ENCODE measurements at places on chromosomes 6 and 20.
A peak's percentile ranks its signal among the peaks of the same experiment; 100 is the strongest.

DNA sequence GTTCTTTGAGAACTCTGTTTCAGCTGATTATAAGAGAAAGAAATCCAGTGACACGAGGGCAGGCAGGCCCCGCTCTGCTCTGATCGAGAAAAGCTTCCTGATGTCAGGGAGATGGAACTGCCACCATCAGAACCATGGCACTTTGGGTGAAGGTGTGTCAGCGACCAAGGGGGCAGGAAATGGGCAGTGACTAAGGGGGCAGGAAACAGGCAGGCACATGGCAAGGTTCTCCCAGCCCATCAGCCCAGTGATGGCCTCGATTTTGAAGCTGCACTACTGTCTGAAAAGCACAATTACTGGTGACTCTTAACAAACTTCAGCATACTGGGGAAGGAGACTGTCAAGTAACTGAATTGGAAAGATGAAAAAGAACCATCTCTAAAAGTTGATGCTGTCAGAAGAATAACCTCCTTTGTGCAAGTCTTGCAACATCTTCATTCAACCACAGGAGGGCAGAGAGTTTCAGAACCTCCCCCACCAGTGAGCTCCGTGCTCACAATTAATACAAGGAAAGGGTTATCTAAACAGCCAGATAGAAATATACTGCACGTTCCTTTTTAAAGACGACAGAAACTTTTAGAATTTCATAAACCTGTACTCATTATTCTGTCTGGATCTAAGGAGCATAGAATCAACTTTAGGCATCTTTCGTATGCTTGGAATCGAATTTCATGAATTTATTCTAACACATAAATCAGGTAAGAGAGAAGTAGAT lies 39.1 kb downstream of the TMX4 start:
- DNase-seq = no peak

DNA sequence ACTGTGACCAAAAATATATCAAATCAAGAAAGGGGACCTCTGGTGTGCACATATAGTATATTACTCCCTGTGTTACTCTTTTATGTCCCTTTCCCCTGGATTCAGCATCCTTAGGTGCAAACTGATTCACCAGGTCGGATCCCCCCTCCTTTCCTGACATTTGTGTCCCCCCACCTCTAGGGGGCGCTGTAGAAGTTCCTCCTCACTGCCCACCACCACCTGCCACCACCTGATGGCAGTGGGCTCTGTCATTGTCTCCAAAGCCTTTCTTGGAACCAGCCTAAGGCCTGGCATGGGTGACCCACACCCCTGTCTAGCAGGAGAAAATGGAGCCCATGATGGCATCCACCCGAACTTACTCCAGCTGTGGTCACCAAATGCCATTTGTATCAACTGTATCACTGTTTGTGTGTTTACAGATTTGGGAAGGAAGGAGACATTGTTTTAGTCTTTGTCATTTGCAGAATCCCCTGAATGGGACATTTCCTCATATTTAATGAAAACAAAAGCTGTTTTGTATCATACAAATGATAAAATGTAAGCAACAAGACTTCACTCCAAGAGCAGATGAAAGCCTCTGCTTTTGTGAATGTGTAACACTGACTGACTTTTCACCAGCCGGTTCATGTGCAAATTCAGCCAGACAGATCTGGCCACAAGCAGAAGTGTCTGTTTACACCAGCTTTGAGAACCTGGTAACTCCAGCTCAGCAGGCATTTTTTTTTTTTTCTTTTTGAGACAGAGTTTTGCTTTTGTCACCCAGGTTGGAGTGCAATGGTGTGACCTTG lies 66.2 kb downstream of the ARMC2 start:
- DNase-seq = no peak

DNA sequence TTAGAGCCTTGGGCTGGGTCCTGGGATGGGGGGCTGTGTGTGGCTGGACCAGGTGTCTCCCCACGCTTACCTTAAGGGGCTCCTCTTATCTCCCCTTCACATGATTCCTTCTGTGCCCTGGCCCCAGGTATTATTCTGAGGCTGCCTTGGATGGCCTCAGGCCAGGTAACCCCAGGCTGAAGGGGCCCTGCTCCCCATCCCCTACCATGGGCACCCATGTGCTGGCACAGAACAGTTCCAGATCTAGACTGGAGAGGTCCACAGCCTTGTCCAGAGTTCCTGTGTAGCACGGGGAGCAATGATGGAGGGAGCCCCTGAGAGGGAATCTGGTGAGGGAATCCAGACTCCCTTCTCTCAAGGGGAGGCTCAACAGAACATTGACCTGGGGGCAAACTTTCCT lies 32.1 kb downstream of the MOCS1 start:
- DNase-seq = no peak

GRCh38 chr20:9276966-9277468 lies 208.1 kb downstream of the PLCB4 start:
- no peak for DNase-seq

- no peak for DNase-seq
Observed at GRCh38 chr20:6959900-6960312, 192.4 kb downstream of the BMP2 start.

- DNase-seq = no peak
Observed at GRCh38 chr6:15283986-15284361, 38.1 kb downstream of the JARID2 start.

- no peak for DNase-seq
Observed at GRCh38 chr6:41579088-41579610, 33.0 kb downstream of the FOXP4 start.

DNA sequence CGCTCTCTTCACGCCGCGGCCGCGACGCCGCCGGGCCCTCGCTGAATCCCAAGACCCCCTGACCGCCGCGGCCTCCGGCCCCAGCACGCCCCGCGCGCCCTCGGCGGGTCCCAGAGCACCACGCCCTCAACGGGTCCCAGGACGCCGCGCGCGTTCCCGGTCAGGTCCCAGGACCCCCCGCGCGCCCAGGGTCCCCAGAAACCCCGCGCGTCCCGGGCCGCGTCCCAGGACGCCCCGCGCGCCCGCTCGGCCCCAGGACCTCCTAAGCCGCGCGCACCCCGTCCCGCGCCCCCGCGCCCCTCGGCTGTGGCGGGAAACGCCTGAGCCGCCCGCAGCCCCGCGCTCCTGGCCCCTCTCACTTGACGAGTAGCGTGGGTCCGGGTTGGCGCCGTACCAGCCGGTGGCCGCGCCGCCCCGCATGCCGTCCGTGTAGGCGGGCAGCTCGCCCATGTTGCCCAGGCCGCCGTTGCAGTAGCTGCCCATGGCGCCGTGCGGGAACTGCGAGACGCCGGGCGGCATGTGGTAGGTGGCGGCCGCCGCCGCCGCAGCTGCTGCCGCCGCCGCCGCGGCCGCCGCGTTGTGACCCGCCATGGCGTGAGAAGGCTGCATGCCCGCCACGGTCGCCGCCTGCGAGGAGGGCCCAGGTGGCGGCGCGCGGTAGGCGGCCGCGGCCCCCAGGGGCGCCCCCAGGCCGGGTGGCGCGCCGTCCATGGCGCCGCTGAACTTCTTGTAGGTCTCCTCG lies 556 bp downstream of the NKX2-4 start:
- DNase-seq = no peak

DNA sequence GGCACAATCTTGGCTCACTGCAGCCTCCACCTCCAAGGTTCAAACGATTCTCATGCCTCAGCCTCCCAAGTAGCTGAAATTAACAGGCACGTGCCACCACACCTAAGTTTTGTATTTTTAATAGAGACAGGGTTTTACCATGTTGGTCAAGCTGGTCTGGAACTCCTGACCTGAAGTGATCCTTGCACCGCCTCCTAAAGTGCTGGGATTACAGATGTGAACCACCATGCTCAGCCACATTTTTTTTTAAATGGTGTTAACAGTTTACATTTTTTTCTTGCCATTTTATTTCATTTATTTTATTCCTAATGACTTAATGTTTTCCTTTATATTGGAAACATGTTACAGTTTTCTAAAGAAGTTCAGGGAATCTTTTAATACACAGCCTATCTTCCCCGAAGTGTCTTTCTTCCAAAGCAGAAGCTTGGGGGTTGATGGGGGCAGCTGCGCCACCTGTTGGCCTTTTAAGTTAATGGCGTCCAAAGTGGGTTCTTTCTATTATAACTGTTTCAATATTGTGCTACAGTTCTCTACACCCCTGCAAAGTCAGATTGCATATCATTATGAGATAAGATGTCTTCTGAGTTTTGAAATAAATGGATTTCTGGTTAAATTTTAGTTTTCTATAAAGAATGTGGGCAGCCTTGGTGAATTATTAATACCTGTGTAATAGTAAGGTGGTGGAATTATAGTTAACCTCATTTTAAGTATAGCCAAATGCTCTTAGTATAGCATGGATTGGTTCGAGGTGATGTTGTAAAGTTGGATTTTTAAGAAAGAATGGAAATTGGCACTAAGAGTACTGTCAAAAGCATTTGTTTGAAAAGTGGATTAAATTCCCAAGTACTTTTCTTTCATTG lies 42.0 kb upstream of the PLCG1 start:
- DNase-seq = peak; percentile 49

DNA sequence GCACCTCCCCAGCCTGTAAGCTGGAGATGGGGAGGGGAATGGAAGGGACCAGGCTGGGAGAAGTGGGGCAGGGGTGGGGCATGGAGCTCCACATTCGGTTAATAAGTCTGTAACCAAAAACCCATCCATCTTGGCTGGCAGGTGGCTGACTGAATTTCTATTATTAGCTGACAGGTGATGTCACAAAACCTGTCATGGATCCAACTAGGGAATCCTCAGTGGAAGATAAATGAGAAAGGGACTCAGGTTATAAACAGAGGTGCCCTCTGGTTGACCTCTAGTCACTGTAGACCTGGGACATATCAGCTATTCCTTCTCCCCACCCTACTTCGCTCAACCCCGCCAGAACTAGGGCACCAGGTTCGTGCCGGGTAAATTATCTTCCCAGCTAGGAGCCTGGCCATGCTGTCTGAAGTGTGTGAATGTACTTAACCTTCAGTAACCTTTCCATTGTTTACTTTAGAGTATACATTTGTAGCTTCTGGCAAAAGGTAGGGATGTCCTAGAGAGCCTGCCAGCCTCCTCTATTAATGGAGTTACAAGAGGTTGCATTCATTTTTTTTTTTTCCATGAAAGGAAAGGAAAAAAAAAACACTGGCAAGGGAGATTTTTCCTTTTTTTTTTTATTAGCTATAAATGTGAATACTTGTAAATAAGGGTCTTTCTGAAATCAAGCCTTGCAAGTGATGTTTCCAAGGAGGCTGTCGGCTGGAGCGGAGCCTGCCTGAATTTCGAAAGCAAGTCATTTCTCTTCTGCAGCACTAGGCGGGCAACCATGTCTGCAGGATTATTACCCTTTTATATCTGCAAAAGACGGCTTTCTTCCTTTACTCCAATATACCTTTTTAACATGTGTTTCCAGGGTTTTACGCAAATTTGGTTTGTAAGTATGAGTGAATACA lies 135.9 kb downstream of the TMEM242 start:
- DNase-seq = no peak

DNA sequence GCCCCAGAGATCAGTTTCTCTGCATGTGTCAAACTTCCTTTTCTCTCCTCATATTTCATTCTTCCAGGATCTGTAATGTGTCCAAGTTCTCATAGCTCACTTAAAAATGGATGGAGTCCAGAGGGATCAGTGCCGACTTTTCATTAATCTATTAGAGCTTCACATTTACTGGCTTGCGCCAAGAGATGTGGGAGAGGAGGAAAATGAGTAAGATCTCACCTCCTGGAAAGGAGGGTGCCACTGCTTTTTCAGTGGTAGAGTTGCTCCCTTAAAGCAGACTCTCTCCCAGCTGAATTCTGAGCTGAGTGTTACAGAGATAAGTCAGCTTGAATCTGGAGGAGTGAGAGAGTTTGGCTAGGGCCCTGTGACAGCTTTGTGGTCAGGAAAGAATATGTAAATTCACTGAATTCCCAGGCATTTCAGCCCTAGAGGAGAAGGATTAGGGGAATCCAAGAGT lies 175.9 kb downstream of the SOX4 start:
- no peak for DNase-seq

DNA sequence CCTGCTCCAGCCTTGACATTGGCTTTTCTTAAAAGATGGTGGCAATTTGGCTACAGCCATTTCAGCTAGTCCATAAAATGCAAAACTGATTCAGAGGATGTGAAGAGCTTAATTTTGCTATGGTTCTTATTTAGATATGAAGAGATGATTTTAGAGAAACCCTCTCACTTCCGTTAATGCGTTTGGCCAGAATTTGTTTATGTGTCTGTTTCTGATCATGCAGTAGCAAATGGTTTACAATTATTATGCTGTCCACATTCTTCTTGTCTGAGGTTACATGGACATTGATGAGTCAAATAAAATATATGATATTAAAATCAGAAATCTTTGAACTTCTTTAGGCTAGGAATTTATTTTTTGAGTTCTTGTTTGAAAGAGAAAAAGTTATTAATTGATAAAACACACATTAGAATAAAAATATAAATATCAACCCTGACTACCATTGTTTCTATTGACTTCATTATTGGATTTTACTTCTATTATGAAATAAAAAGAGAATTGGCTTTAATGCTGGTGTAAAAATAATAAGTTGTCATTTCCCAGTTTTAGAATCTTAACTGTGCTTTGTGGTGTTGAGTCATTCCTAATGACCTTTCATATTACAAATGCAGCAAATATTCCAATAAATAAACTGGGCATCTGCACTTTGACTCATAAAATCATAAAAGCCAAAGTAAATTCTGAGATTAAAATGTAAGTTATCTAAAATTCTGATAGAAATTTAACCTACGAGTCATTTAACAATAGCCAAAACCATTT lies 1286.0 kb upstream of the GJE1 start:
- no peak for DNase-seq

DNA sequence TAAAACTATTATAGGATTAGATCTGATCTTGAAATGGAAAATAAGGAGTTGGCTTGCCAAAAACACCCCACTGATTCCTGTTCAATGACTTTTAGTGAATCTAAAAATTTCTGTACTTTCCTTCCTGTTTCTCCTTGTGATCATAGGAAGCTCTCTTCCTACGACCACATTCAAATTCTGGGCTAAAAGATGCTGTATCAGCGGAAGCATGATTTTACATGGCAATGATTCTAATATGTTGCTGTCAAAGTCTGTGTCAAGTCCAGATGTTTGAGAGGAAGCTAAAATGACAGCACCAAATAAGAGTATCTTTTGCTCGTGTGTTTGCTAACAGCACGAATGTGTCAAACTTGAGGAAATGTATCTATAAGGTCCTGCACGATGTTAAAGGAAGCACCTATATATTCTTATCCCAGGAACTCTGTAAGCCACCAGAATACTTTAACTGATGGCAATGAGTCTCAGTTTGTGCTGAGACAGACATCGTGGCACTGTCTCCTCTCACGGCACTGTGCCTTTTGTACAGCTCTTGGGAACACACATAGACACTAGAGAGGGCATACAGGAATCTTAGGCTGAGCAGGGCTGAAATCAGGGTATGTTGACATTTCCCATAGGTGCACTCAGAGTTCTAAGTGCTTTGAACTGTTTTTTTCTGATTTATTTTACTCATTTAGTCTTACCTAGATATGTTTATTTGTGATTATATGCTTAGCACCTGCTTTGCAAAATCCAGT lies 24.9 kb upstream of the MAP3K4 start:
- DNase-seq = no peak

- DNase-seq = no peak
Observed at GRCh38 chr20:42295592-42295991, 677.4 kb upstream of the CHD6 start.

- no peak for DNase-seq
Observed at GRCh38 chr6:167302796-167303195, 11.7 kb downstream of the UNC93A start.

GRCh38 chr6:52346503-52346902 lies 15.4 kb upstream of the PAQR8 start:
- no peak for DNase-seq
